Activated CD4-positive, alpha-beta memory T cell treated with anti-CD3 and anti-CD28 coated beads for 36 hours (primary cell): ENCODE measurements at places on chromosomes 1 and 21.

- DNase-seq = no peak
These were observed 9.4 kb downstream of the IPO9 start for GRCh38 chr1:201838381-201838780.

DNA sequence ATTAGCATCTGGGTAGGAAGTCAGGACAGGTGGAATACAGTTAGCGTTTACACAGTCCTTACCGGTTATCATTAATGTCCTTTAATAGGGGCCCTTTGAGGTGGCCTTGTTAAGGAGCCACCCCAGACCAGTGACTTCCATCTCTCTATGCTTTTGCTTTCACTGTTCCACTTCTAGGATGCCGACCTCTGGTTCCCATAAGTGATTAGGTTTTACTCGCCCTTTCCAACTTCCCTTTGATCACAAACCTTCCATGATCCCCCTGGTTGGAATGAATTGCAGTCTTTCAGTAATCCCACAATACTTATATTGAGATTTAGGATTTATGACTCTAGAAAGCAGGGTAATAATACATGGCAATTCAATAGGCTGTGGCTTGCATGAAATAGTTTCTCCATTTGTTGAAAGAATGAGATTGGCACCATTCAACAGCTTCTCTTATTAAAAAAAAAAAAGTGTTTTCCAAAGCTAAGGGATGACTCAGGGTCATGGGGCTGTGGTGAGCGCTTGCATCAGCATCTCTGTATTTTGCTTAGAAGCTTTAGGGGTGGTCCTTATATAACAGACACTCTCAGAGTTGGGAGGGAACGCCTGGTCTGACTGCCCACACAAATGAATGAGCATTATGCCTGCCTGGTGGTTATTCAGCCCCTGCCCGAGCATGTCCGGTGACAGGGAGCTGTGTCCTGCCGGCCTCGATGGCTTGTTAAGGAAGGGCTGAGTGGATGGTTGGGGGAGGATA, 110.5 kb downstream of the CNIH3 start:
- no peak for DNase-seq

DNA sequence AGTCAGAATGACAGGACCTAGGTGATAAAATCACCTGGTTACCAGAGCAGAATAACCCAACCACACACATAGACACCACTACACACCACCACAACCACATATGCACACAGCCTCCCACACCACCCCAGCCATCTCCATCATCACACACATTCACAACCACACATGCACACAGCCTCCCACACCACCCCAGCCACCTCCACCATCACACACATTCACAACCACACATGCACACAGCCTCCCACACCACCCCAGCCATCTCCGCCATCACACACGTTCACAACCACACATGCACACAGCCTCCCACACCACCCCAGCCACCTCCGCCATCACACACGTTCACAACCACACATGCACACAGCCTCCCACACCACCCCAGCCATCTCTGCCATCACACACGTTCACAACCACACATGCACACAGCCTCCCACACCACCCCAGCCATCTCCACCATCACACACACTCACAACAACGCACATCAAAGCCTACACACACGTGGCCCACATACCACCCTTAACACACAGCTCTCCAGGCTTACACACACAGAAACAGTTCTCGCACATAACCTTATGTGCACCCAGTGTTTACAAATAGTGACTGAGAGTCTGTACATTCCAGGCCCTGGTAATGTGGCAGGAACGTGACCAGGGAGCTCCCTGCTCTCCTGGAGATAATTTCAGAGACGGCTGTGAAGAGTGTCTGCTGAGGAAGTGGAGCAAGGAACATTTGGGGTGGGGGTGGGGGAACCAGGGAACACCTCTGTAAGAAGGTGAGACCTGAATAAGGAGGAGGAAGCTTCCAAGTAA, 3.3 kb upstream of the GJB3 start:
- DNase-seq = no peak

GRCh38 chr1:183210681-183211080, 24.6 kb downstream of the LAMC2 start:
- no peak for DNase-seq

- DNase-seq = no peak
These were observed 189.6 kb downstream of the PLPP3 start for GRCh38 chr1:56389813-56390212.

DNA sequence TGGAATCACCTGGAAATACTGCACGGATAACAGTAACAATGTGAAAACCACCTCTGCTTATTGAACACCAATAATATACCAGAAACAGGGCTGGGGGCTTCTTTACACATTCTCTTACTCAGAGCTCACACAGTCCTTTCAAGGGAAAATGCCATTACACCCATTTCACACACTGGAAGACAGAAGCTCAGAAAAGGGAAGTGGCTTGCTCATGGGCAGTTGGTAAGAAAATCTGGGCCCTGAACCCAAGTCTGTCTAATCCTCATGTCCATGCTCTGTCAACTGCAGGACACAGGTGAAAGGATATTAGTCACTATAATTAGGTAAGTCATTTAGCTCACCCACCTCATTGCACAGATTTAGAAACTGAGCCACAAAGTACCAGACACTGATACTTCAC, 18.6 kb downstream of the C8A start:
- no peak for DNase-seq

DNA sequence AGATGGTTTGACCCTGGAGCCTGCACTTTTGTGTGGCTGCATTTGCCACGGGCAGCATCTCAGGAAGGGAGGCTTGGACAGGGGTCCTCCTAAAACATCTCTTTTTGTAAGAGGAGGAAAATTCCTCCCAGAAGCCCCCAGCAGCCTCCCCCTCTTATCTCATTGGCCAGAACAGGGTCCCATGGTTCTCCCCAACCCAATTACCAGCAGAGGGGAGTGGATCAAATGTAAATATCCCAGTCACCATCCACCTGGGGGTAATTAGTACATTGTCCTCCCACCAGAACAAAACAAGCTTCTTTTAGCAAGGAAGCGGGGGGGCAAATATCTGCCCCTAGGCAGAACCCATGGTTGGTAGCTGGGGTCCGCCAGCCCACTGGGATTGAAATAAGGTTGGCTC, 44.7 kb upstream of the TENT5B start:
- no peak for DNase-seq

DNA sequence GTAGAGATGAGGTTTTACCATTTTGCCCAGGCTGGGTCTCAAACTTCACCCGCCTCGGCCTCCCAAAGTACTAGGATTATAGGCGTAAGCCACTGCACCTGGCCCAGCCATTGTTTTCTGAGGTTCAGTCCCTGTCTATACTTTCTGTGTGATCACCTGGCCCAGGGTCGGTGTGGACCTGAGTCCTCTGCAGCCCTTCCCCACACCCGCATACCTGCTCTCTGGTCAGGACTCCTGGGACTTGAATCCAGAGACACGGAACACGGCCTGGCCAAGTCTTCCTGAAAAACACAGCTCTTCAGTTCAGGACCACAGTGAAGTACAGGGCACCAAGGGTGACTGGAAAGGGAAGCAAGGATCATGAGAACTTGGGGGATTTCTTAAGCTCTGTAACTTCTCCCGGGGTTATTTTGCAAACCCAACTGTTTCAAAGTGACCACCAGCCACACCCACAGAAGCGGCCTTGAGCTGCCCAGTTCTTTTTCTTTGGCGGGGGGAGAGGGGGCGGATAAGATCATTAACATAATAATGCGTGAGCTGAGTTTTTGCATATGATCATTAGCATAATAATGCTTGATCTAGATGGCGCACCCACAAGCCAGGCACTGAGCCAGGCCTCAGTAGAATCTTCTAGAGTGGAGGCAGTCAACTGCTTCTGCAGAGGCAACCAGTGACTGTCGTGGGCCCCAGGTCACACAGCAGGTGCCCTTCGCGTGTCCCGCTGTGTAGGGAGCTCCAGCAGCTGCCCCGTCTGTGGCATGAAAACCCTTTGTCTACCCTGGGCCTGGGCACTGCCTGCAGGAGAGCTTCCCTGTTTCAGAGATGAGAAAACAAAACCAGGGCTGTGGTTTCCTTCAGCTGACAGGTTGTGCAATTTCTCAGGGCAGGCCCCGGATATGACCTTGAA, 1.7 kb upstream of the NADK start:
- DNase-seq = peak; percentile 82

- DNase-seq = peak; percentile 38
These were observed 149.0 kb downstream of the IGSF21 start for GRCh38 chr1:18256282-18257235.

DNA sequence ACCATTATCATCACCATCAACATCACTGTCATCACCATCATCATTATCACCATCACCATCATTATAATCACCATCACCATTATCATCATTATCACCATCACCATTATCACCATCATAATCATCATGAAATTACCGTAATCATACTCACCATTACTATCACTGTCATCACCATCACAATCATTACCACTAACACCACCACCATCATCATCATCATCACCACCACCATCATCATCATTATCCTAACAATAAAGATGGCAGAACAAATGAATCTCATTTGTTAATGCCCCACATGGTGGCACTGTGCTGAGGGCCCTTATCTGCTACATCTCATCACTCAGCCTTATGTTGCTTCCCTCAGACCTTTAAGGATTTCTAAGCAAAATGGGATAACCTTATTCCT, 9.4 kb upstream of the PLA2G2E start:
- no peak for DNase-seq

GRCh38 chr1:160862203-160863060, at the start of gene CD244:
Gene CD244 (minus strand): TSS chr1:160862887. CDS start chr1:160862677, 210 bp downstream.
- DNase-seq = peak; percentile 80

DNA sequence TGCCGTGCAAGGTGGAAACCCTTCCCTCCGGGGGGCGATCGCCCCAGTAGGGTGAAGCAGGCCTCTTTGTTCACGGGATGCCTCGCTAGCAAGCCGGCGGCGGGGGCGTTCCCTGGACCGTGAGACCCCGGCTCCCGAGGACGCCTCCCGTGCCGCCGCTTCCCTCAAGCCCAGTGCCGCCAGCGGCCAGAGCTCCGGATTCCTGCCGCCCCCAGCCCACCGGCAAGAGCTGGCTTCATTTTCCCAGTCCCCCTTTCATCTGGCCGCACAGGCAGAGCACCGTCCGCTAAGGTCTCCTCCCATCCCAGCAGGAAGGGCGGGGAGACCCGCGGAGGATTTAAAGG, 16.3 kb downstream of the IER5 start:
- DNase-seq = peak; percentile 56

- no peak for DNase-seq
These were observed 370.5 kb upstream of the PBX1 start for GRCh38 chr1:164188497-164188896.

GRCh38 chr1:200794506-200795065, 55.9 kb downstream of the CAMSAP2 start:
- no peak for DNase-seq

- DNase-seq = no peak
These were observed 504.9 kb downstream of the OMA1 start for GRCh38 chr1:58041621-58042020.
